Naive thymus-derived CD8-positive, alpha-beta T cell (primary cell): ENCODE measurements at places on chromosomes 6 and 20.

GRCh38 chr6:168343239-168344150, 23.9 kb upstream of the DACT2 start:
- no peak for DNase-seq

GRCh38 chr20:11401988-11402387, 515.7 kb upstream of the BTBD3 start:
- no peak for DNase-seq

DNA sequence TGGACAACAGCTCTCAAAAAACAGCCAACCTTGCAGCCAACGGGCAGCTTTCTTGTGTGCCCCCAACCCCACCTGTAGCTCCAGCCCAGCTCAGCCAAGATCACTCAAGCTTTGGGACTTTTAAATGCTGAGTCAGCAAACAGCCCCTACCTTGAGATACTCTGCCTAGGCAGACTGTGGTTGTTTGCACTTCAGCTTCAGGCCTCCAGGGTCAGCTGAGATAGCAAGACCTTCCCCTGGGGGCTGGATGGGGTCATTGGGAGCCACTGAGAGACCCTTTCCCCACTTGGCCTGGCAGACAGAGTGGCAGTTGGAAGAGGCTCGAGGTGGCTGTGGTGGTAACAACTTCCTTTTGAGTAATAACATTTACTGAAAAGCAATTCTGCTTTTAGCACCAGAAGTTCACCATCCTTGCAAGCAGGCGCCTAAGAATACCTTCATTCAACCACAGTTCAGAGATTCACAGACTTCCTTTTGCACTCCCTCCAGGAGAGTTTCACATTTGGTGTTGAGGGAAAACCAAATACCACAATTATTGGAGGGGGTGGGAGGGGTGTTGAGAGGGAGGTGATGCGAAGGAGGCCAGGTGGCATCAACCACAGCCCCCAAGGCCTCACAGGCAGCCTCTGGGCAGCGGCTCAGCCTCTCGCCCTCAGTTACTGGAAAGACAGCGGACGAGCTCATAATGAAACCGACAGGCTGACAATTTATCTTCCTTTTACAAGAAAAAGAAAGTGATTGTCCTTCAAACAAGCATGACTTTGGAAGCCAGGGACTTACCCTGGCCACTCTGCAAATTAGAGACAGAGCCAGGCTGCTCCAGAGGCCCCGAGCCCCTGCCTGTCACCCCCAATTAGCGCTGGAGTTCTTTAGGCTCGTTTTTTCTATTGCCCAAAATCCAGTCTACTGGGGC, 148.1 kb downstream of the CEBPB start:
- DNase-seq = peak; percentile 9

DNA sequence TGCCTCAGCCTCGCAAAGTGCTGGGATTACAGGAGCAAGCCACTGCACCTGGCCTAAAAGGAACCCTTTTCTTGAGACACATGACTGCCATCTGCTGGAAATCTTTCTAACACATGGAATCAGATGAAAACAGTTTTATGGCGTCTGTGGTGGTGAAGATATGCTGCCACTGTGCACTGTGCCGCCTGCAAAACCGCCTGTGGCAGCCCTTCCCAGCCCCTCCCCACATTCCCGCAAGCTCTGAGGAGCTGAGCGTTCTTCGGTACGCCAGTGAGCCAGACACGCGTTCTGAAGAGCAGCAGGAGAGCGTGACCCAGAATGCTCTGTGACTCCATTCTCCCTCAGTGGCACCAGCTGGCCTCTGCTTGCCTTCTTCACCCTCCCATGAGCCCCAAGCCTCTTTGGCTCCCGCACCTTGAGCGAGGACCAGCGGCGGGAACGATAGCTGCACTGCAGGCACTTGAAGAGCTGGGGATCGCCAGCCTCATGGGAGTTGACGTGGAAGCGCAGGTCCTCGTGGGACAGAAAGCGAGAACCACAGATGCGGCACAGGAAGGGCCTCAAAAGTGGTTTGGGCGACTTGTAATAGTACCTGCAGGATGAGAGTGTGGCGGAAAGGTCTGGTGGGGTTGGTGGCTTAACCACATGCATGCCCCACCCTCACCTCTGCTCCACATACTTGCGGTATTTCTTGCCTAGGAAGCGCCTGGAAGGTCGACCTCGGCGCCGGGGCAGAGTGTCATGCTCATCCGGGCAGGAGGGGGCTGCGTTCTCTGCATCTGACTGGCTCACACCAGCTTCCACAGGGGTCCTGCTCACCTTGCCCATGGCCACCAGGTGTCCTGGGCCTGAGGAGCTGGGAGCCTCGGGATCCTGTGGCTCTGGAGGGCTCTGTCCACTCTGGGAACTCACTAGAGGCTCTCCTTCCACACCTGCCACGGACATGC, 8.7 kb downstream of the ZNF335 start:
- DNase-seq = peak; percentile 34

DNA sequence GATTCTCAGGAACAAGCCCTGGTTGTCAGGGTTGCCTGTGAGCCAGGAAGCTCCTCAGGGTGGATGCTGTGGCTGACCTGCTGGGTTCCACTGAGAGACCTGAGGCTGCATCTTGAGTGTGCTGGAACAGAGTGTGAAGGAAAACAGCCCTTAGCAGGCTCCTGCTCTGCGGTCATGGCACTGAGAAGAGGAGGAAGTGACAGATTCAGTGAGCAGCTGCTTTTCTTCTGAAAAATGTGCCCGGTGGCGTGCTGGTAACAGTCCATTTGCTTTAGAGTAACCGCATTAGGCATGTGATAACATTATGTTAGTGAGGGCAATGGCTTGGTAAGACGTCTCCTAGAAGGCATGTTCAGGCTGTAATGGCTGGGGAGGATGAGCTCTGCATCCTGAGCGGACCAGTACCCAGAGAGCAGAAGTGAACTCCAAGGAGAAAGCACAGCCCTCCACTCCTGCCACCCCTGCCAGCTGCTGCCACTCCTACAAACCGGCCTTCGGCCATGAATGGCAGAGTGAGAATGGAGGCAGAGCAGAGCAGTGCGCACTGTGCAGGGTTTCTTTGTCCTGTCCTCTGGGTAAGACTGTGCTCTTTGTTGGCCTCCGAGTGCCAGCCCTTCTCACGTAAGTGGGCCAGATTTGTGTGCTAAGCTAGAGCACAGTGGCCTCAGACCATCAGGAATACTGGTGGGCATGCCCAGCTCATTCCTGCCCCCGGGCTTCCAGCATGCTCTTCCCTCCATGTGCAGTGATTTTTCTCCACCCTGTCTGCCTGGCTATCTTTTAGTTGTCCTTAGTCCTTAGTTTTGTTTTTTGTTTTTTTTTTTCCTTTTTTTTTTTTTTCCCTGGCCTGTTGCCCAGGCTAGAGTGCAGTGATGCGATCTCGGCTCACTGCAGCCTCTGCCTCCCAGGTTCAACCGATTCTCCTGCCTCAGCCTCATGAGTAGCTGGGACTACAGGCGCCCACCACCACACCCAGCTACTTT, 98.1 kb upstream of the VSTM2L start:
- DNase-seq = no peak

DNA sequence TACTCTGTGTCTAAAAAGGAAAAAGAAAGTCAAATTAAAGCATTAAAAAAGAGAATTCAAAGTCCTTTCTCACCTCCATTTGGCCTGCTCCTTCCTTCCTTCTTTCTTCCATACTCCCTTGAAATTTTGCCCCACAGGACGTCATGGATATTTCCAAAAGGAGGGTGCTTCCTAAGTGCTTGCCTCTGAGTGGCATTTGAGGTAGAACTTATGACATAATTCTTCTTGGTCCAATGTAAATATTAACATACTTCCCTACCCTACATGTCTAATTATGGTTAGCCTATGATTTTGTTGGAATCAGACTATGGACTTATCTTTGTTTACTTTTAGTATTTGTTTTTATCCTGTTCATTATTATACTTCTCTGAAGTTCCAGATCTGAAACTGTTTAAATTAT, 132.3 kb downstream of the PFDN4 start:
- DNase-seq = no peak
